Activated CD8-positive, alpha-beta T cell treated with anti-CD3 and anti-CD28 coated beads, Interleukin-2, amount 10 ng/mL, durations not matched to agents 7 days and 5 days (primary cell): ENCODE measurements at places on chromosomes 1 and 21.

- DNase-seq, result no peak
Measured at GRCh38 chr1:183953031-183953430, 84.5 kb downstream of the COLGALT2 start.

DNA sequence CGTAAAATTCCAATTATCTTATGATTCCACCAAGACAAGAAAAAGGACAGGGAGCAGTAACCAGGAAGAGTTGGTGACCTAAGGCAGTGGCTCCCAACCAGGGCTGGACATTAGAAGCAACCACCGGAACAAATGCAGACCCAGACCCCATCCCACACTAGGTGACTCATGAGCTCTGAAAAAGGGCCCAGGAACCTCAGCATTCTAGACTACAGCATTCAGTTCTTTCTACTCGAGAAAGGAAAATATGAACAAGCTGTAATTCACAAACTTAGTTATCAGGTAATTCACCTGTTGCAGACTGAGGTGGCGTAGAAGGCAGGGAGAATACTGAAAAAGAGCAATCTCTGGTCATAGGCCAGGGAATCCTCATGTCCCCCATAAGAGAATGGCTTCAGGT lies 138.4 kb upstream of the KRTAP19-8 start:
- no peak for DNase-seq

GRCh38 chr1:16348414-16349182 lies 3.7 kb downstream of the FBXO42 start:
- no peak for DNase-seq

DNA sequence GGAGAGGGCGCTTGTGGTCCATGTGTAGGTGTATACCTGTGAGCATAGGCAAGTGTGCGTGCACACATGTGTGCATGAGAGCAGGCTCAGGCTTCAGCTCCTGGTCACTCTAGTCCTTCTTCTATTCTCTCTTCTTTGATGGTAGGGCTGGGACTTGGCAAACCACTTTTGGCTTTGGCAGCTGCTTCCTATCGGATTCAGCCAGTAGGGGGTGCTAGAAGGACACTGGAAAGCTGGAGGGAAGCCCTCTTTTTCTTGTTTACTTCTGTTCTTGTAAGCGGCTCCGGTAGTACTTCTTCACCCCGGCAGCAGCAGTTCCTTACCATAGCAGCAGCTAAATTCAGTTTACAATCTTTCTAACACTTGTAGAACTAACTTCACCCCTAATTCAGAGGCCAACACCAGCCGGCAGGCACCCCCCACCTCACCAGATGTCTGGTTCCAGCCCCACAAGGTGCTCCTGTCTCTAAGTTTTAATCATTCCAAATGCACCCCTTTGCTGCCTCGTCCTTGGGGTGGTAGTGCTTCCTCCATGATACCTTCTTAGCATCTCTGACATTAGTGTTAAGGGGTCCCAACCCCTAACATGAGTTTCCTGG lies 25.1 kb downstream of the NENF start:
- DNase-seq, result peak; percentile 80

DNA sequence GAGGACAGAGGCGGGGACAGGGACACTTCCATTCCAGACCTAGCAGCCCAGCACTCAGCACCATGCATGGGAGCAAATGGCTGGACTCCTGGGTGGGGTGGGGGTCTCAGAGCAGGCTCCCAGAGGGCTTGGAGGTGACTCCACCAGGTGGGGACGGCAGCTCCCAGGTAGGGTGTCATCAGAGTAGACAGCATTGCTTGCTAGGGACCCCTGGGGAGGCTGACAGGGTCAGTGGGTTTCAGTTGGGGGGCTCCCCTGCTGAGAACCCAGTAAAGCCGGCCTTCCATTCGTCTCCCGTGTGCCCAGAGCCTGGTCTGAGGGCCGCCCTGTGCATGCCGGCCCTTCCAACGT lies 4.8 kb upstream of the GJC2 start:
- no peak for DNase-seq

DNA sequence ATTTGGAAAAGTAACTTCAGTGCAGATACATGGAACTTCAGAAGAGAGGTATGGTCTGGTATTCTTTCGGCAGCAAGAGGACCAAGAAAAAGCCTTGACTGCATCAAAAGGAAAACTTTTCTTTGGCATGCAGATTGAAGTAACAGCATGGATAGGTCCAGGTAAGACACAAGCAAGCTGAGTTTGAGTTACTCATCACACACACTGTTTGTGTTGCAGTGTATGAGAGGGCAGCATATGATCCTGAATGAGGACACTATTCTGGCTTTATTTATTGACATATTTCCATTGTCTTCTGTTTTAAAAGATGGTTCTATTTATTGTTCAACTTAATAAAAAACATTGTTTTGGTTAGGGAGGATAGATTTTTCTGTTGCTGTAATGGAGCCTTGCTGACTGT lies 63.6 kb downstream of the SPEN start:
- DNase-seq, result no peak

DNA sequence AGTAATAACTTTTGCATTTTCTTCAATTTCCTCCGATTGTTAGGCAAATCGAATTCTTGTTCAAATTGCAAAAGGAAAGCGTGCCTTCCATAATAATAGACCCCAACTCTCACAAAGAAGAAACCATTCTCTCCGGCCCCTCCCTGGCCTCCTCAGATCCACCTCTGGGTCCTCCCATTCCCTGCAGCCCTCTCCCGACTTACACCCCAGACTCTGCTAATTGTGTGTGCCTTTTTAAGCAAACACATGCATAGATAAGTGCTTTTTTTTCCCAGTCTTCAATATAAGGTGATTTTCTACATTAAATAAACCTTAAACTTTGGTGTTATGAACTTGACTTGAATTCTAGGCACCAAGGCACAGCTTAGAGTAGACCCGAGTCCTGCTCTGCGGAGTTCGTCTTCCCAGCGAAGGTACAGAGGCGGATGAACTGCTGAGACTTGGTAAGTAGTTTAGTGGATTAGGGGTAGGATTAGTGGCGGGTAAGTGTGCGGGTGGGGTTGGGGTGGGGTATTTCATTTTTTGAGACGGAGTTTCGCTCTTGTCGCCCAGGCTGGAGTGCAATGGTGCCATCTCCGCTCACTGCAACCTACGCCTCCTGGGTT lies 1.5 kb downstream of the L1TD1 start:
- DNase-seq, result no peak

GRCh38 chr1:145893306-145894055 lies 7.8 kb upstream of the ANKRD35 start:
- DNase-seq, result no peak

GRCh38 chr1:230186874-230187273 lies 119.8 kb downstream of the GALNT2 start:
- DNase-seq, result peak; percentile 46

DNA sequence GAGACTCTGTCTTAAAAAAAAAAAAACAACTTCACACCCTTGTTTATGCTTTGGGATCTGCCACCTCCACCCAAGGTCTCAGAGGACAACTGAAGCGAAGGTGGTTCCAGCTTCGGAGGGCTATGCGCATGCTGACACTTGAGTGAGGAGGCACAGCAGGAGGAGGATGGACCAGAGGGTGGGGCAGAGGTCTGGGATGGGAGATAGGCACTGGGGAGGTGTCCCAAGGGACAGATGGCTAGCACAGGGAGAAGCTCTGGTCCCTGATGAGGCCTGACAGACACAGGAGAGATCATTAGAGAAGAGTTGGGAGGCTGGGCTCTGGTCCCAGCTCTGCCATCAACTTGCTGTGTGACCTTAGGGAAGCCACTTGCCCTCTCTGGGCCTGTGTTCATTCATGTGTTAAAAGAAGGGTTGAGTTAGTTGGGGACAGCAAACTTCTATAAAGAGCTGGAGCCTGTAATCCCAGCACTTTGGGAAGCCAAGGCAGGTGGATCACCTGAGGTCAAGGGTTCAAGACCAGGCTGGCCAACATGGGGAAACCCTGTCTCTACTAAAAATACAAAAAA lies 16.8 kb downstream of the E2F2 start:
- DNase-seq, result no peak

DNA sequence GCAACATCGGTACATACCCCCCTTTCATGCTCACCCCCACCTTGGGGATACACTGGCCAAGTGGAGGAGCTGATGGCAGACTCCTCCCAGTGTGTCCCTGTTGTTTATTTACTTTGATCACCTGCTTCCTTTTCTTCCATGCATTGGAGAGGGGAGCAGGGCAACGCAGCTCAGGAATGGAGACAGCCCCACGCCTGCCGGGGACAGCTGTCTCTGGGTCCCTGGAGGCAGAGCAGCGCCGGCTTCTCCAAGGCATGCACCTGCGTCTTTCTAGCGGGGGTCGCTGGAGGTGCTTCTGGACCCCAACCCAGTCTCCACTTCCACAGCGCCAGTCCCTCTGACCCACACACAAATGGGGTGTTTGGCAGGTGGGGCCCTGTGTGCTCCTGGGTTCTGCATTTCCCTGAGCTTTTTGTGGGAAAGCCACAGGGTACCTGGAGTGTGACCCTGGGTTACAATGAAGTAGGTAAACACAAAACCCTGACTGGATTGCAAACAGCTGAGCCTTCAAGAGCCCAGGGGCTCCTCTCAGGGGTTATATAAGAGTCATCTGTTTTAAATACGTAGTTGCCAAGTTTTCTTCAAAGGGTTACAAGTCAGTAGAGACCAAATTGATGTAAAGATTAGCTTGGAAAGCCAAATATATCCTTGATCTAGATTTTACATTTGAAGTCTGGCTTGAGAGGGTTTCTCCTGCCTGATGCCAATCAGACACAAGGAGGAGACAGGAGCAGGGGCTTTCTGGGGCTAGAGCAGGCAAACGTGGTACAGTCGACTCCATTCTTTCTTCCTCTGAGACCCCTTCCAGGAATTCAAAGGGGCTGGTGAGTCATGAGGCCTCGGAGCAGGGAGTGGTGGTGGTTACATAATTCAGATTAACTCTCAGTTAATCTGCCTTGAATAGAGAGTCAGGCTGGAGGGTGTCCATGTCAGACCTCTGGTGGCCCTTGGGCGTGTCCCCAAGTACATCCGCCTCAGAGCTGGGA lies 4.5 kb downstream of the AJAP1 start:
- DNase-seq, result no peak

DNA sequence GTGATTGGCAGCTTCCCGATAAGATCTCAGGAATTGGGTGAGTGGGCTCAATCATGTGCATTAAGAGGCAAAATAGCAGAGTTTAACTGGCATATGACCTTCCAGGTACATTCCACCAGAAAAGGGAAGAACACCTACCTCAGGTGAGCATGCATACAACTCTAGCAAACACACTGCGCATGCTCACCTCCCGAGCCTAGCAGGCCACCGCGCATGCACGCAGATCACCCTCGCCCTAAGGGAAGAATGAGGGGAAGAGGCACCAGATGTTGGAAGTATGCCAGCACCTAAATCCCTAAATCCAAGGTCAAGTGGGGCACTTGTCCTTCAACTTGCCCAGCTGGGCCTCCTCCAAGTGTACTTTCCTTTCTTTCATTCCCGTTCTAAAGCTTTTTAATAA lies 23.6 kb upstream of the CBR3 start:
- no peak for DNase-seq

- no peak for DNase-seq
Measured at GRCh38 chr1:20885121-20885520, 98.0 kb upstream of the HP1BP3 start.

DNA sequence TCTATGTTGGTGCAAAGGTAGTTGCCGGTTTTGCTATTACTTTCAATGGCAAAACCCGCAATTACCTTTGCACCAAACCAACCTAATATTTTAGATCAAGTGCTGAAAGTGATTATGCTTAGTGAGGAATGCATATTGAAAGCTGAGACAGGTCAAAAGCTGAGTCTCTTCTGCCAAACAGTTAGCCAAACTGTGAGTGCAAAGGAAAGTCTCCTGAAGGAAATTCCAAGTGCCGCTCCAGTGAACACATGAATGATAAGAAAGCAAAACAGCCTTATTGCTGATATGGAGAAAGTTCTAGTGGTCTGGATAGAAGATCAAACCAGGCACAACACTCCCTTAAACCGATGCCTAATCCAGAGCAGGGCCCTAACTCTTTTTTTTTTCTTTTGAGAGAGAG lies 83.1 kb upstream of the ERRFI1 start:
- no peak for DNase-seq

- DNase-seq, result peak; percentile 51
Measured at GRCh38 chr1:2382621-2383361, 8.6 kb downstream of the MORN1 start.

- no peak for DNase-seq
Measured at GRCh38 chr1:218348628-218349071, 3.5 kb downstream of the TGFB2 start.

DNA sequence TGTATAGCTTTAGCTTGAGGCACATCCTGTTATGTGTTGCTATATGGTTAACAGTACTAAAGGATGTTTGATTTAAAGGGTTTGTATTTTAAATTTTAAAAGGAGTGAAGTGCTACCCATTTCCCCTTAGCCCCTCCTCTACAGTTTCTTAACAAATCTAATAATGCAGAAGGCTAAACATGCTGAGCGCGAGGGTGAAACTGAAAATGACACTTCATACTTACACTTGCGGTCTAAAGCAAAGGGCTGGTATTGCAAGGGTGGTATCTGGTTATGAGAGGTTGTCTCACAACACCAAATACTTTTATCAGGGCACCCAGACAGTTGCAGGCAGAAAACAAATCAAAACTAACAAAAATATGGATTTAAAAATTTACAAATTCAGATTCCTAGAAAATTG lies 172.3 kb downstream of the SIPA1L2 start:
- peak; percentile 39 for DNase-seq

- DNase-seq, result no peak
Measured at GRCh38 chr1:116586741-116587143, 15.9 kb upstream of the CD58 start.

DNA sequence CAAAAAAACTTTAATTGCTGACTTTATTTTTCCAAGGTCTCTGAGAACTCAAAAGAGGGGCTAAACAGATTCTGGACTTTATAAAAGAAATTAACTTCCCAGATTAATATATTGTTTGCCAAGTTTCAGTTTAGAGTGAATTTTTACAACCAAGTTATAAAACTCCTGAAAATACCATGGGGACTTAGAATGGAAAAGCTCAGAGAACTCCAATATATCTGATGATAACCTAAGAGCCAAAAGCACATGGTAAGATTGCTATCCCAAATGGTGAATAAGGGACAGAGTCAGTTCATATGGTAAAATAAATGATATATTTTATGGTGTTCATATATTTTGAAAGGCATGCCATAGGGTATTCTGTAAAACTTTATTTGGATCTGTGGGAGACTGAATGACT lies 470.9 kb downstream of the TTLL7 start:
- no peak for DNase-seq

DNA sequence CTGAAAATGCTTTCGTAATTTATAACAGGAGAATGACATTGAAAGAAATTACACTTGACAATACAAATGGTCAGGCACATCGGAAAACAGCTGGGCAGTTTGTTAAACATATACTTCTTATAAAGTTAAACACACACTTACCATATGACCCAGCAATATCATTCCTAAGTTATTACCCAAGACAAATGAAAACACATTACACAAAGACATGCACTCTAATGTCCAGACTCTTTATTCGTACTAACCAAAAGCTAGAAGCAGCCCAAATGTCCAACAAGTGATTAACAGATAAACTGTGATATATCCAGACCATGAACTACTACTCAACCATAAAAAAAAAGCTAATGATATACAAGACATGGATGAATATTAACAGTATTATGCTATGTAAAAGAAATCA lies 8.5 kb downstream of the AKT3 start:
- DNase-seq, result no peak

GRCh38 chr1:69567652-69568420 lies at the start of gene LRRC7:
TSS of gene LRRC7 (plus strand) at chr1:69567922. CDS start at chr1:69568640, 718 bp downstream.
- no peak for DNase-seq
